ENCODE measurements at places on chromosomes 1 and 21.

GRCh38 chr21:45270306-45270821 lies 17.3 kb downstream of the POFUT2 start:
- DNase-seq = no peak

DNA sequence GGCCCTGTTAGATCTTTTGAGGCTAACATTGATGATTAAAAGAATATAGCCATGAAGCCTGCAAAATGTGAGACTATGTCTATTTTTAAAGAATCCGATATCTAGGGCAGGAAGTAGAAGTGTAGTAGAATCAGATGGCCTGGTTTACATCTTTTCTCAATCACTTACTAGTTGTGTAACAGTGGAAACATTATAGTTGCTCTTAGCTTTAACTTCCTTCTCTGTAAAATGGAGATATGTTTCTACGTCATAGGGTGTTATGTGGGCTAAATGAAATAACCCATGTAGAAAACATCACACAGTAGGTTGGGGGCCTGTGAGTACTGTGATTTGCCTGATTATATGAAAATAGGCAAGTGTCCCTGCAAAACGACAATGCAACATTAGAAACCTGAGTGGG lies 4.4 kb upstream of the IGFN1 start:
- DNase-seq = no peak

GRCh38 chr1:154237435-154237834 lies 16.7 kb downstream of the UBAP2L start:
- no peak for DNase-seq

DNA sequence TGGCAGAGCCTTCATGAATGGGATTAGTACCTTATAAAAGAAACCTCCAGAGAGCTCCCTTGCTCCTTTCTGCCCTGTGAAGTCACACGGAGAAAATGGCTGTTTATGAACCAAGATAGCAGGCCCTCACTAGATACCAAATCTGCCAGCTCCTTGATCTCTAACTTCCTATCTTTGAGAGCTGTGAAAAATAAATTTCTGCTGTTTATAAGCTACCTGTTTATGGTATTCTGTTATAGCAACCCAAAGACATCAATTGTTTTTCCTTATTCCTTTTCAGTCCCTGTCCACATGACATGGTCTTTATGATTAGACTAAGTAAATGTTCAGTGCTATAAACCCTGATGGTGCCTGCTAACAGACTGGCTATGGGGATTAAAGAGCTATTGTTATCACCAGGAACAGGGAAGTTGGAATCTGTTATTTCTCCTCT lies 9.7 kb upstream of the STIL start:
- DNase-seq = no peak

Measured in HCT116 (cell line).